ENCODE measurements at places on chromosomes 2 and 18.
A peak's percentile ranks its signal among the peaks of the same experiment; 100 is the strongest.

GRCh38 chr18:58787536-58788149 lies 77.0 kb upstream of the ZNF532 start:
- no peak for DNase-seq

GRCh38 chr2:202545523-202545922 lies 89.2 kb upstream of the FAM117B start:
- DNase-seq = no peak

DNA sequence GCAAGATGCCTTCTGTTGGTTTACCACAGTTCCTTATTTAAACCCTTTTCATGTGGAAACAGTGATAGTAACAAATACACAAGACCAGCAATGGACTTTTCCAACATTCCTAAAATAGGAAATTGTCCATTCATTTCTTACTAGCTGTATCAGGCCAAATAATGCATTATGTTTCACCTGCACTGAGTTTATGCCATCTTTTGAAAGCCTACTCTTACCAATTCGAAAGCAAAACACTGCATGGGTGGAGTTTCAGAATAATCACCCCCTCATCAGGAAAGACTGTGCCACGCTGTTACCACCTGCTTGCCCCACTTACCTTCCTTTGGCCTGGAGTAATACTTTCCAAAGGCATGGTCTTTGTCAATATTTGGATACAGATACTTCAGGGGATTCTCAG lies 37.5 kb downstream of the STAT1 start:
- DNase-seq = no peak

DNA sequence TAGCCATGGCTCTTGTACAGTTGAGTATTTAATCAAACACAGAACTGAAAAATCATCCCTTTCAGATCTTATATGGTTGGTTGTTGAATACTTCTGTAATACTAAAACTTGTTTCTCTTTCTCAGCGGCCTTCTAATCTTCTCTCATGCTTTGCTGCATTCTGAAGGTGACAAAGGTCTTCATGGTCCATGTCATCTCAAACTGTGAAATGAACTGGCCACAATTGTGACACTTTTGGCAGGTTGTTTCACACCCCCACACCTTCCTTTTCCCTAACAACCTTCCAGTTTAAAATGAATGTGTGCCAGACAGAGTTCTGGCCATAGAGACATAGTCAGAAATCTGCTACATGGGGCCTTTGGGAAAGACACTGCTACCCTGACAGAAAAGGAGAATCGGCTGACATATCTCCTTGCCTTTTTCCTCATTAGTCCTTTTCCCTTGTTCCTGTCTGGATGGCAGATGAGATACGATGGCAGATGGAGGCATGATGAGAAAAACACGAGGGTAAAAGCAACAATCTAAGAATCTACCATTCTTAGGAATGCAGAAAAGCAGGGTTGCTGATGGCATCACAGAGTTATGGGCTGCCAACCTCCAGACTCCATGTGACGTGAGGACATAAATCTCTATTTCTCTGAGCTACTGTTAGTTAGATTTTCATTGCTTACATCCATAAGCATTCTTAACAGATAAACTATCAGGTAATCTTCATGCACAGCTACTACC lies 106.5 kb downstream of the PIGN start:
- DNase-seq = no peak

DNA sequence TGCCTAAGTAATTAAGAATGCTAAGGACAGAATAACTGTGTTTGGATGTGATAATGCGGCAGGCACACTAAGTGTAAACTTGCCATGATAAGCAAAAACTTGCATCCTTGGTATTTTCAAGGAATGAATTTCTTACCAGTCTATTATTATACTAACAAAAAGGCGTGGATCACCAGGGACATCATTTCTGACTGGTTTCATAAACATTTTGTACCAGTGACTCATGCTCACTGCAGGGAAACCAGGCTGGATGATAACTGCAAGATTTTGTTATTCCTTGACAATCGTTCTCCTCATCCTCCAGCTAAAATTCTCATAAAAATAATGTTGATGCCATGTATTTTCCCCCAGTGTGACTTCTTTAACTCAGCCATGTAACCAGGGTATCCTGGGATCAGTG lies 289.5 kb downstream of the CDCA7 start:
- DNase-seq = no peak

GRCh38 chr2:165778653-165779451 lies 15.2 kb downstream of the GALNT3 start:
- DNase-seq = peak; percentile 27

DNA sequence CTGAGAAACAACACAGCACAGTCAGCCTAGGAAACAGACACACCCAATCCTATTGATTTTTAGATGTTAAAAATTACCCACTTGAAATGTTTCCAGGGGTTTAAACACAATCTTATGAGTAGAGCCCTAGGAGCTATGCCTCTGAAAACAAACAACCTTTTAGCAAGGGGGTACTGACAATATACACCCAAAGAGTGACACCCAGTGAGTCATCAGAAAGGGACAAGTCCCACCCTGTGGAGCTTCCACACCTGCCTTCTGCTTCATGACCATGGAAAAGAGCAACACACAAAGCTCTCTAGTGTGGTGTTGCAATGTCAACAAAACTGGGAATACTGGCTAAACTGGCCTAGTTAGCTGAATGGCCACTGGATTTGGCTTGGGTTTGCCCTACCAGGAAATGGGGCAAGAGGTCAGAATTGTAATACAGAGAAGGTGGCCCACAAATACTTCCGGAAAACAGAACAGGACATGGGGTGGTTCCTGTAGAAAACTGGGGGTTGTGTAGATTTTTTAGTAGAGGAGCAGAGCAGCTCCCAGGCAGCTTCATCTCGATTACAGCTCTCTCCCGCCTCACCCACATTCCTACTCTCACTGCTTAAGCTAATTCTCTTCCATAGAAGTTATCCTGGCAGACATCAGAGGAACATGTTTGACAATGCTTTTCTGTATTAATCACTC lies 98.2 kb downstream of the GAREM1 start:
- no peak for DNase-seq

- DNase-seq = no peak
Measured at GRCh38 chr2:193228276-193228675, 1033.5 kb upstream of the TMEFF2 start.

- no peak for DNase-seq
Measured at GRCh38 chr2:196959734-196960338, 33.3 kb upstream of the PGAP1 start.

DNA sequence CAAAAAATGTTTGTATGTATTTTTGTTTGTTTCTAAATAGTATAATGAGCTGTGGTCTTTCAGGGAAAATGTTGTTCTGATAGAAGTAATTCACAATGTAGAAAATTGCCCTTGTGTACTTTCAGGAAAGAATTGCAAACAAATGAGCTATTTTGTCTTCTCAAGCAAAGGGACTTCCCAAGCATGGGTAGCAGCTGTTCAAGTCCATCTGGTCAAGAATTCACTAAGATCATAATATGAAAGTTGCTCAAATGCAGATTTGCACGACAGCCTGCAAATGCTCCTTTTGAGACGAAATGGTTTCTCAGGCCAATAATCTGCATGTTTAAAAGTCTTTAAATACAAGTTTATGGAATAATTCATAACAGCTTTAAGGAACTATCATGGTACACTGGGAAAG lies 51.9 kb upstream of the HNMT start:
- DNase-seq = no peak

DNA sequence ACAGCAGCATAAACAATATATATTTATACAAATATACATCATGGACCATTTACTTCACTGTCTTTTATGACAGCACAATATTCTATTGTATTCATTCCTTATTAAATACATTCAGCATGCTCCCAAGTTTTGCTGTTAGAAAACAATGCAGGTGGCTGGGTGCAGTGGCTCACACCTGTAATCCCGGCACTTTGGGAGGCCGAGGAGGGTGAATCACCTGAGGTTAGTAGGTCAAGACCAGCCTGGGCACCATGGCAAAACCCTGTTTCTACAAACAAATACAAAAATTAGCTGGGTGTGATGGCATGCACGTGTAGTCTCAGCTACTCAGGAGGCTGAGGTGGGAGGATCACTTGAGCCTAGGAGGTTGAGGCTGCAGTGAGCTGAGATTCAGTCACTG lies 39.0 kb downstream of the NPC1 start:
- no peak for DNase-seq

- DNase-seq = no peak
Measured at GRCh38 chr2:238684362-238685326, 163.2 kb upstream of the TWIST2 start.

DNA sequence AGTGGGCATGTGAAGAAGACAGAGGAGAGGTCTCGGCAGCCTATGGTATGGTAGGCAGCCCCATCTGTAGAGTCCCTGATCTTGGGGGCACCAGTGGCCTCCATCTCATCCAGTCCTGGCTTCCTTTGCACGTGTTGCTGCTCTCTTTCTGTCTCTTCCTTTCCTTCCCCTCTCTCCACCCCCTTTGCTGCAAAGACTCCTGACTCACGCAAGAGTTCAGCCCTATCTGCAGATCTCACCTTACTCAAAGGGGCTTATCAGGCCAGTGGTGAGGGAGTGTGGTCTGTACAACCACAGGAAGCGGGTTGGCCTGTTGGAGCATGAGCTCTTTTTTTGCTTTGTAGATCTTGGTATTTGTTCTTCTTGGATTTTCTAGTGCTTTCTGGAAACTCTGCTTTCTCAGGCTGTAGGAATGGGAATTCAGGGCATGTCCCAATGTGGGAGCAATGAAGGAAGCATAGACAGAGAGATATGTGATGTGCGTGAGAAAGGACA lies 14.6 kb upstream of the NT5DC4 start:
- DNase-seq = no peak

DNA sequence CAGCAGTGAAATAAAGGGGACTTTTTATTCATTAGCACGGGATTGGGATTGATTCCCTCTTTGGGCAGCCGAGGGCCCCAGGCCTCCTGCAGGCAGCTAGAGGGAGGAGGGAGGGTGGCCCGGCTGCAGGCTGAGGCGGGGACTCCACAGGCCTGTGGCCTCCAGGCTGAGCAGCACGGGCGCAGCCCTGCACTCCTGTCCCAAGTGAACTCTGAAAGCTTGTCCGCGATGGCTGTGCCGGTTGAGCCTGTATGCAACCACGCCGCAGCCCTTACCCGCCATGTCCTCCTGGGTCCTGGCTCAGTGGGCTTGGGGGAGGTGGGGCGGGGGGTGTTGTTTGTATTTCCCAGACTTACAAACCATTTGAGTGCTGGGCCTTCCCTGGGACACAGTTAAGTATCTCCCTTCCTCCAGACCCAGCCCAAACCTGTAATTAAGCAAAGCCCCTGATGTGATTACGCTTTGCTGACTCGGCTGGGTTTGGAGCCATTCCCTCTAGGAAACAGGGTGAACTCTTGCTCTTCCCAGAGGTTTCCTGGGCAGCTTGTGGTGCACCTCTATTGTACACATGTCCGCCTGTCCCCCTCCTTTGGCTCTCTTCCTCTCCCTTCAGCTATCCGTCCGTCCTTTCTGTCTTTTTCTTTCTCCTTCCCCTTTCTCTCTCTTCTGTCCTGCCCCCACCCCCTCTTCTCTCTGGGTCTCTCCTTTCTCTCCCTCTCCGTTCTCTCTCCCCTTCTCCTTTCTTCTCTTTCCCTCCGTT lies 5.3 kb downstream of the GLI2 start:
- no peak for DNase-seq

- DNase-seq = no peak
Measured at GRCh38 chr18:70333757-70334156, 44.9 kb downstream of the SOCS6 start.

DNA sequence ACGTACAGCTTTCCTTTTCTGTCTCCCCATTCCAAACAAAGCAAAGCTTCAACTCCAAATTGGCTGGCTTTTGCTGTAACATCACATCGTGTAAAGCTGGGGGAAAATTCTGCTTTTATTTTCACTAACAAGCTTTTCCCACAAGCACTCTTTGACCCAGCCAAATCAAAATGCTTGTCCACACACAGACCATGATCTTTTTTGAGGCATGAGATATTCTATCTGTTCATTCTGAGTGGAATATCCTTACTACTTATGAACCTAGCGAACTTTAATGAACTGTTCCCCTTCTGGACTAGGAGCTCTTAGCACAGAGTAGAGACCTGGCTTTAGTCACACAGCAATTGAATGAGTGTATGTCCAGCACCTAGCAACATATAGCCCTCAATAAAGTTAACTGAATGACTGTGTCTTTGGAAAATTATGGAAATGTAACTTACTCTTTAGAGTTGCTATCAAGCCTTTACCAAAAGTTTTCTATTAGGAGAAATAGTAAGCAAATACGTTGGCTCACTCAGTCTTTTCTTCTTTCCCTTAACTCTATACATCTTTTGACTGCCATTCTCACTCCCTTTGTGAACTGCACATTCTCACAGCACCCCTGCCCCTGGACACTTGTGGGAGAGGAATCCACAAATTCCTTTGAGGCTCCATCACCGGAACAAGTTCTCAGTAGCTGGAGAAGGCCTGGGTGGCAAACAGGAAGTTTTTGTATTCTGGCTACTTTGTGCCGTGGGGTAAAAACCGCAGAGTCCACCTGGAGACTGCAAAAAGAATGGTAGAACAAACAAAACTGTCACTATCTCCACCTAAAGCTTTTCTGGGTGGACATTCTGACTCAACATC lies 1.3 kb upstream of the UBE2E3 start:
- DNase-seq = no peak
